ENCODE measurements at places on chromosomes 11 and 22. TPM values are rescaled to one million over a fixed set of nuclear protein-coding genes. Genes with fewer than 3 reads are reported as not detected.

DNA sequence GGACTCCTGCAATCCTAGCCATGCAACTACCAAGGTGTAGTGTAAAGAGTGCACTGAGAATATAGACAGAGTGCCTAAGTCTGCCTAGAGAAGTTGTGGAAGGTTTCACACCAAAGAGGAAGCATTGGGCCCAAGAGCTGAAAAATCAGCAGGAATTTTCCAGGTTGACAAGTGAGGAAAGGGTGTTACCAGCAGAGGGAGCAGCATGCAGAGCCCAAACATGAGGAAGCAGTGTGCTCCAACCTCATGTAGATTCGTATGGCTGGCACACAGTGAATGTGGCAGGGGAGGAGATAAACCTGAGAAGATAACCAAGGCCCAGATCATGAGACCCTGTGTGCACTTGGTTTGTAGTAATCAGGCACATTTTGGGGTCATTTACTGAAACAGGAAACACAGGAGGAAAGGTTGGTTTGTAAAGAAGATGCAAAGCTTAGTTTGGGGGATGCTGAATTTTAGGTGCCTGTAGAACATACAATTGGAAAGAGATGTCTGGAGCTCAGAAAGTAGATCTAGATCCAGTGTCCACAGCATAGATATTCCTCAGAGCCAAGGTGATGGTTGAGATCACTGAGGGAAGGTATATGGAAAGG, 1.7 kb downstream of the HPX start:
- no peak for DNase-seq

GRCh38 chr11:79101656-79102055, 339.2 kb downstream of the TENM4 start:
- no peak for DNase-seq

The SLC7A4 gene
- 0.42 TPM for total RNA-seq

- DNase-seq, result no peak
Observed at GRCh38 chr11:44305470-44306051, 4.4 kb downstream of the ALX4 start.

- DNase-seq, result no peak
Observed at GRCh38 chr22:32318361-32318760, 39.3 kb upstream of the RFPL3 start.

DNA sequence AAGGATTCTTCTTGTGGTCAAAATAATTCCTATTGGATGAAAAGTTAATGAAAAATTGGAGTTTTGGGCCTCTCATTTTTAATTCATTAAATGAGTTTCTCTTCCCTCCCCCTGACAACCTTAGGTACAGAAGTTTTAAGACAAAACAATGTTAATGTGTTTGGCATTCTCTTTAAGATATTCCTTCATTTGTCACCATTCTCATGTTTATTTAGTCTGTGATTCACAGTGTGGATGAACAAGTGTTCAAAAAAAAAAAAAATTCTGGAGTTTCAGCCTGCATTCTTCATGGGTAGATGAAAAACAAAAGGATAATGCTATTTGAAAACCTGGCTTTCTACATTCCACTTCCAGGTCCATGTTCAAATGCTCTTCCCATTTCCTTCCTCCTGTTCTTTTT, 172.6 kb upstream of the LUZP2 start:
- no peak for DNase-seq

The BTBD18 gene
- not detected for total RNA-seq

DNA sequence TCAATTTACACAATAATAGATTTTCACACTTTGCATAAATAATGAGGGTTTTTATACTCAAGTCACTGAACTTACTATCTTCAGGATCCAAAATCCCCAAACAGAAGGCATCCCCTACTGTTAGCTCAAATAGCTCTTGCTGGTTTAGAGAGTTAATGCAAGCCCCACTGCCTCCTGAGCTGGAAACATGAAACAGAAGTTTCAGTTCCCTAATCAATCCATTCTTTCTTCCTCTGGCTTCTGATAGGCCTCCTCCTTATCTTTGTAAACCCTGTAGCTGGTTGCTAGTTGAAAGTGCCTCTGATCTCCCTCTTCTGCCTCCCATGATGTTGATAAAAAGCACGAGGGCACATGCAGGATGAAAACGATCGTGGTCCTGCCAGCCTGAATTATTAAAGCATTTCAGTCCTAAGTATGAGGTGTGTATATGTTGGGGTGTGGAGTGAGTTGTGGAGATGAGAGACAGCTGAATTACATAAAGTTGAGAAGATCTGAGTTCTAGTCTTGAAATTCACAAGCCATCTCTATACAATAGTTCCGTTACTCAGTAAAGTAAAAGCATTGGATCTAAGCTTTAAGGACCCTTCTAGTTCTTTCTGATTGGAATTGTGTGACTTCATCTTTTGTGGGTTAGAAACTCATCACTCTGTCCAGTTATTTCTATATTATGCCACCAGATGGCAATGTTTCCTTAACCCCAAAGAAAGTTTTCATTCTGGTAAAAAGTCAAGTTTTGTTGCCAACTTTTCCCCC, 35.0 kb upstream of the EHF start:
- DNase-seq, result peak; percentile 78

- DNase-seq, result no peak
Observed at GRCh38 chr11:95557376-95557775, 232.2 kb downstream of the FAM76B start.

DNA sequence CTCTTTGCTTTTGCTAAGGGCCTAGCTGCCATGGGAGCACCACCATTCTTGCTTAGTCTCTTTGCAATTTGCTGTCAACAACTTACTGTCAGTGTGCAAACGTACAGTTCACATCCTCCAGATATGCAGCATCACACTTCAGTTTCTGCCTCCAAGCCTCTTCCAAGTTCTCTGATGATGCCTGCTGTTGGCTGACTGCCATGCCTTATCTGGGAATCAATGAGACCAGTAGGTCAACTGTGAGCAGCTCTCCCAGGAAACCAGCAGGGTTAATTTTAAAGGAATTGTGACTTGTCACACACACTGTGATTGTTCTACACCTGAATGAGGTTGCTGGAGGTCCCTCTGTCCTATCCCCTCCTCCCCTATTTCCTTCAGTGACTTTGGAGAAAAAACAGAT, 56.0 kb downstream of the COPB1 start:
- DNase-seq, result no peak

The MS4A6A gene
- total RNA-seq, result 76.2 TPM

The SERPIND1 gene
- total RNA-seq, result 0.16 TPM

DNA sequence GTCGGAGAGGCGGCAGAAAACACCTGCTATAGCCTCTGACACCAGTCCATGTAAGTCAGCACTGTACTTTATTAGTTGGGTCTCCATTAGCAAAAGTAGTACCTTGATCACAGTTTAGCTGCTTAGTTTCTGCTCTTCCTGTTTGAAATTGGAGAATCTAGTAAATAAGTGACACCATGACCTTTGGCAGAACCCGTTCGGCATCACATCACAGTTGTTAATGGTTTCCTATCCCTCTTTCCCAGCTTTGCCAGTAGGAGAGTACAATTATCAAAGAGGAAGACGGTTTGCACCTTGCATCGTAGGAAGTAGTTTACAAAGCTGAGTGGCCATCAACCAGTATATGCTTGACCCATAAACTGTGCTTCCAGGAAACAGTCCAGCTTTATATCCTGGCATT, 101.8 kb downstream of the TRIM44 start:
- DNase-seq, result no peak

The ZNF215 gene
- 2.0 TPM for total RNA-seq

DNA sequence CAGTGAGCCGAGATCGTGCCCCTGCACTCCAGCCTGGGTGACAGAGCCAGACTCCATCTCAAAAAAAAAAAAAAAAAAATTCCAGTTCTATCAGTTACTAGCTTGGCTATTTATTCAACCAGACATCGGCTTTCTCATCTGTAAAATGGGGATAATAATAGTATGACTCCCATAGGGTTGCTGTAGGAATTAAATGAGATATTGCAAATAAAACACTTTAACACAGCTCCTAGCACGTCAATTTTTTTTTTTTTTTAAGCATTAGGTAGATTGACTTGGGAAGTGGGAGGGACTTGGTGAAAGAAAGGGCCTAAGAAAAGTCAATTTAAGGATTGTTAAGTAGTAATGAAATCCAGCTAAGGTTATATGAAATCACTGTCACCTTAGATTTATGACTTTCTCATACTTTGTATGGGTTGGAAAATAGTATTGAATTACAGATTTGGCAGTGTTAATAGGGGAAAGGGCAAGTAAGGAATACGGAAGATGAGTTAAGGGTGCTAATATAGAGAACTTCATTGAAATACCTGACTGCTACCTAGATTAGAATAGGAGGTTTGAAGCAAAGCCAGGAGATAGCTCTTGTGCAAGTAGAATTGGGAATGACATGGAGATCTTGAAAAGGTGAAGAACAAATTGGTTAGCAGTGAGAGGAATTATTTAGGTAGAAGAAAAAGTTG, 28.8 kb downstream of the BIRC2 start:
- no peak for DNase-seq

DNA sequence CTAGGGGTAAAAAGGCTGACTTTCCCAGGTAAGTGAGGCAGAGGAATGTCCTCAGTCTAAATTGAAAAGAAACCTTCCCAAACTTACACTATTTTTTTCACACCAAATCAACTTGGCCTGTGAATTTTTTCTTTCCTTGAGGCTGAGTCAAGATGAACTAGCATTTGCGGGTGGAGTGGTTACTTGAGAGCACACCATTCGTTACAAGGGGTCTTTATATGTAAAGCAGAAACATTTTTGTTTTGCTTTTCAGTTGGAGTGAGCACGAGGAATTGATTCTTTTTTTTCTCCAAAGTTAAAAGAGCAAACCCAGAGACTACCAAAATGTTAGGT, 36.4 kb downstream of the MAML2 start:
- no peak for DNase-seq

All from urinary bladder (tissue), 4 donors.